Smooth muscle cell of bladder (primary cell): ENCODE measurements at places on chromosomes 5 and 9. TPM values are rescaled to one million over a fixed set of nuclear protein-coding genes. Genes with fewer than 3 reads are reported as not detected.

Gene KCNT1
- not detected in 2 replicates for total RNA-seq

Gene PCSK5
- total RNA-seq, result 5.7 and 12.5 TPM in 2 replicates

Gene LRRC19
- total RNA-seq, result not detected in 2 replicates

Gene PLAC8L1
- total RNA-seq, result 0.18 TPM in 1 of 2 replicates, not detected in the other

Gene FOXD4
- total RNA-seq, result under 0.01 and 0.28 TPM in 2 replicates

Gene LHX3
- total RNA-seq, result not detected in 2 replicates

Gene GADD45G
- 1.00 and 1.5 TPM in 2 replicates for total RNA-seq

Gene TLR4
- 4.1 and 5.3 TPM in 2 replicates for total RNA-seq

Gene FGF18
- total RNA-seq, result not detected in 2 replicates

Gene NUDT12
- 9.2 and 10.2 TPM in 2 replicates for total RNA-seq

Gene SYK
- total RNA-seq, result under 0.01 TPM in 2 replicates

Gene GABRA1
- not detected in 2 replicates for total RNA-seq

Gene SEC24A
- total RNA-seq, result 16.9 and 21.0 TPM in 2 replicates

Gene ENHO
- total RNA-seq, result not detected in 2 replicates

Gene BRD3
- total RNA-seq, result 3.7 and 6.8 TPM in 2 replicates

Gene PCDHA4
- total RNA-seq, result 0.14 and 0.37 TPM in 2 replicates

Gene GNA14
- total RNA-seq, result 0.57 and 1.4 TPM in 2 replicates

Gene PFN3
- not detected in 2 replicates for total RNA-seq

Gene GLRA1
- not detected in 2 replicates for total RNA-seq
